ENCODE measurements at places on chromosomes 1 and 21.

GRCh38 chr1:234531151-234531635 is 52.2 kb upstream of the TARBP1 start:
- DNase-seq, result no peak

- DNase-seq, result no peak
These were observed 838.6 kb downstream of the LTN1 start for GRCh38 chr21:28154121-28154520.

GRCh38 chr1:219325368-219325742 is 151.7 kb downstream of the LYPLAL1 start:
- no peak for DNase-seq

DNA sequence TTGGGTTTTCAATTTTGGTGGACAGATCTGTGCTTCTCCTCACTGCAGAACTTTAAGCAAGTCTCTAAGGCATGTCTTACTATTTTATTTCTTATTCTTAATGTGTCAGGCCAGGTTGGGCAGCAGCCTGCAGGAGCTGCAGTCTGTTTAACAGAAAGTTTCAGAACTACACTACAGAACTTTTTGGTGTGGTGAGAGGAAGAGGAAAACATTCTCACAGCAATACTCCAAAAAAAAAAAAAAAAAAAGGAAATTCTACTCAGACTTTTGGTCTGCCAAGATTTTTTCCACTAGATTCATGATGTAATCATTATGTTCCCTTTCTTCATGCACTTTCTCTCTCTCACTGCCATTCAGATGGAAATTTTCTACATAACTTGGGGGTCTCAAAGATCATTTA is 255.2 kb downstream of the COL11A1 start:
- DNase-seq, result no peak

GRCh38 chr1:10679496-10680220 is 116.8 kb downstream of the CASZ1 start:
- no peak for DNase-seq

GRCh38 chr1:243883551-243883950 is 33.5 kb upstream of the AKT3 start:
- DNase-seq, result no peak

DNA sequence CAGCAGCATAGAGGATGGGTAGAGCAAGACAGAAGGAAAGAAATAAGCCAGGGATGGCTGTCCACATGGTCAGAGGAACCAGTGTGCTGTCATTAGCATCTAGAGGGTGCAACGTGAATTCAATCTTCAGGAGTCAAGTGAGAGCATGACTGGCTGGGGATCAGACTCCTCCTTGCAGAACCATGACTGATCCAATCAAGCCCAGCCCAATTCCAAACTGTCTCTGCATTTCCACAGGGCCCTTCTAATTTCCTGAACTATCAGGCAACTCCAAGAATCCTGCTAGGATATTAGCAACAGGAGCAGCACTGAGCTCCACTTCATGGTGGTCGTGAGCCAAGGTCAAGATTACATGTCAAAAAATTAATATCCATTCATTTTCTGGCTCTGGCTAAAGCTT is 166.8 kb upstream of the CAMK1G start:
- no peak for DNase-seq

DNA sequence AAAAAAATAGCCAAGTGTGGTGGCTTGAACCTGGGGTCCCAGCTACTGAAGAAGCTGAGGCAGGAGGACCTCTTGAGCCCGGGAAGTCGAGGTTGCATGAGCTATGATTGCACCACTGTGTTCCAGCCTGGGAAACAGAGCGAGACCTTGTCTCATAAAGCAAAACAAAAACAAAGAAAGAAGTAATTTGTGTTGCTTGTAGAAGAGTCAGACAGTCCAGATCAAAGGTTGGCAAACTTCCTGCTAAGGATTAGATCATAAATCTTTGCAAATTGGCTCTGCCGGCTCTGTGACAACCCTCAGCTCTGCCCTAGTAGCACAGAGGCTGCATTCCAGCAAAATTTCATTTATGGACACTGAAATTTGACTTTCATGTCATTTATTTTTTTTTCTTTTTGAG is 19.0 kb upstream of the MFN2 start:
- no peak for DNase-seq
